ENCODE measurements at places on chromosomes 6 and 20. TPM values are rescaled to one million over a fixed set of nuclear protein-coding genes. Genes with fewer than 3 reads are reported as not detected.

GRCh38 chr6:158892266-158892665 is 73.1 kb upstream of the EZR start:
- no peak overlapping the region for H3K4me3 ChIP-seq
- no peaks in the 10 kb centered on the region for H3K36me3 ChIP-seq
- no peaks in the 10 kb centered on the region for H3K27me3 ChIP-seq

DNA sequence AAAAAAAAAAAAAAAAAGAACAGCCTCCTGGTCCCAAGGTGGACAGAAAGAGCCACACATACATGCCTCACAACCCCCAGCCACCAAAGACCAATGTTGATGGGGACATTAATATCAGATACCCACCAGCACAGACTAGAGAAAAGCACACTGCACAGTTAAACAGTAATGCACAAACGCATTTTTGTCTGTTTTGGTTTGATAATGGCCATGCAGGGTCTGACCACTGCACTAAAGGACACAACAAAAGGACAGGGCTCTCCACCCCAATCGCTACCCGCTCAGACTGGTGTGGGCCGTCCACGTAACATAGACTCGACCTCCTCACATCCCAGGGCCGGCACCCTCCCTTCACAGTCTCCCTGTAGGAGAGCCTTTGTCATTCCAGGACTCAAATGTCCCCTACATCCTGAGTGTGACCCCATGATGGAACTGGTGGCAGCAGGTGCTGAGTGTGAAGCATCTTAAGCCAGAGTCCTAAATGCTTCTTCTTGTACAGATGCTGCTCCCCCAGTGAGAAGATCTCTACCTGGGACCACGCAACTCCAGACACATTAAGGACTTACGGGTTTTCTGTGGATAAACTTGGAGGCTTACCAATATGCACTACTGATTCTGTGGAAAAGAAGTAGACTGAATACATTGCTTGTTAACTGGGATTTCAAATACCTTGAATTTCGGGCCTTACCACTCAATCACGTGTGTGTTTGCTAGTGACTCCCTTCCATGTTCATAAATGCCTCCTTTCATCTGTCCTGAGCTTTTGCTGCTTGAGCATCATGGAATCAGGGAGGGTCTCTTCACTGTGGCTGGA is 28.0 kb downstream of the RRBP1 start:
- no peak overlapping the region for H3K27ac ChIP-seq
- H3K36me3 ChIP-seq = peaks cover 15% of the 10 kb centered on the region
- H3K4me3 ChIP-seq = no peak overlapping the region
- peaks cover 37% of the 10 kb centered on the region for H3K4me1 ChIP-seq
- H3K27me3 ChIP-seq = no peaks in the 10 kb centered on the region
- DNase-seq = no peak

- no peaks in the 10 kb centered on the region for H3K27me3 ChIP-seq
- no peak overlapping the region for H3K27ac ChIP-seq
- no peaks in the 10 kb centered on the region for H3K36me3 ChIP-seq
- no peak for DNase-seq
- no peaks in the 10 kb centered on the region for H3K4me1 ChIP-seq
- no peak overlapping the region for H3K4me3 ChIP-seq
Measured at GRCh38 chr20:49356676-49357075, 78.8 kb upstream of the ZNFX1 start.

DNA sequence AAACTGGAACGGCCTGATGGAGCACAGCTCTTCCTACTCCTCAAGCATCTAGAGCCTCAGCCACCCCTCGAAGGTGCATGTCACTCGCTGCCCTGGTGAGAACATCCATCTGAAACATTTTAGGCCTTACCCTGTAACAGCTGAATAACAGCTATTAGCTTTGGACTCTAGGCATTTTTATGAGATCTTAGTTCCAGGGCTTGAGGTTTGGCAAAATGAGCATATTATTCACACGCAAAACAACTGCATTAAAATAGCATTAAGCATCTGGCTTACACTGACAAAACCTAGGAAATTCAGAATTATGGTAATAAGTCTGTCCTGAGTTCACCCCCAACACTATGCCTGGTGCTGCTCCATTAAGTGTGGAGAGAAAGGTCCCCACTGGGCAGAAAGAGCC is 56.1 kb downstream of the ADAT2 start:
- no peak overlapping the region for H3K27ac ChIP-seq
- H3K27me3 ChIP-seq = no peaks in the 10 kb centered on the region

DNA sequence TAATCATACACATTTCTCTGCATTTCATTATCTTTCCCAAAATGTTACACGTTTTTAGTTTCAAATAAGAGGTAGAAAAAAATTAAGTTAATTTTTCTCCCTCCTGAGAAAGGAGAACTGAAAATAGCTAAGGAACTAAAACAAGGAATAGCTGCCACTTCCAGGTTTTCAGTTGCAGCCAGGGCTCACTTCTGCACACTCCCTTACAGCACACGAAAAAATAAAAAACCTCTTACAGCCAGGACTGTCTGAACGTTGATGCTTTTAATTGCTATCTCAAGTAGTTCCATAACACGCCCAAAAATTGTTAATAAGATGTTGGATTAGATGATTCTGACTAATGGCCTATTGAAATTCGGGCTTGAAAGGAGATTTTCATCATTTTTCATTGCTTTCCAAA is 153.7 kb upstream of the THBS2 start:
- no peaks in the 10 kb centered on the region for H3K4me1 ChIP-seq
- no peak overlapping the region for H3K4me3 ChIP-seq
- no peaks in the 10 kb centered on the region for H3K27me3 ChIP-seq
- no peak for DNase-seq

- H3K36me3 ChIP-seq = no peaks in the 10 kb centered on the region
- H3K4me1 ChIP-seq = no peaks in the 10 kb centered on the region
- DNase-seq = no peak
- H3K27ac ChIP-seq = no peak overlapping the region
- H3K4me3 ChIP-seq = no peak overlapping the region
Measured at GRCh38 chr20:22791877-22792525, 207.6 kb upstream of the FOXA2 start.

GRCh38 chr6:147689398-147689797 is 180.9 kb downstream of the SAMD5 start:
- H3K36me3 ChIP-seq = no peaks in the 10 kb centered on the region
- H3K27me3 ChIP-seq = no peaks in the 10 kb centered on the region
- no peak overlapping the region for H3K4me3 ChIP-seq
- H3K4me1 ChIP-seq = no peaks in the 10 kb centered on the region
- H3K27ac ChIP-seq = no peak overlapping the region

- DNase-seq = no peak
- no peak overlapping the region for H3K4me3 ChIP-seq
- H3K4me1 ChIP-seq = no peaks in the 10 kb centered on the region
- H3K27ac ChIP-seq = no peak overlapping the region
Measured at GRCh38 chr20:52681288-52681687, 290.9 kb upstream of the TSHZ2 start.

- no peak overlapping the region for H3K27ac ChIP-seq
- peaks cover 5% of the 10 kb centered on the region for H3K36me3 ChIP-seq
- H3K4me3 ChIP-seq = no peak overlapping the region
- no peak for DNase-seq
- H3K27me3 ChIP-seq = no peaks in the 10 kb centered on the region
Measured at GRCh38 chr20:62319346-62319909, 16.6 kb downstream of the ADRM1 start.

DNA sequence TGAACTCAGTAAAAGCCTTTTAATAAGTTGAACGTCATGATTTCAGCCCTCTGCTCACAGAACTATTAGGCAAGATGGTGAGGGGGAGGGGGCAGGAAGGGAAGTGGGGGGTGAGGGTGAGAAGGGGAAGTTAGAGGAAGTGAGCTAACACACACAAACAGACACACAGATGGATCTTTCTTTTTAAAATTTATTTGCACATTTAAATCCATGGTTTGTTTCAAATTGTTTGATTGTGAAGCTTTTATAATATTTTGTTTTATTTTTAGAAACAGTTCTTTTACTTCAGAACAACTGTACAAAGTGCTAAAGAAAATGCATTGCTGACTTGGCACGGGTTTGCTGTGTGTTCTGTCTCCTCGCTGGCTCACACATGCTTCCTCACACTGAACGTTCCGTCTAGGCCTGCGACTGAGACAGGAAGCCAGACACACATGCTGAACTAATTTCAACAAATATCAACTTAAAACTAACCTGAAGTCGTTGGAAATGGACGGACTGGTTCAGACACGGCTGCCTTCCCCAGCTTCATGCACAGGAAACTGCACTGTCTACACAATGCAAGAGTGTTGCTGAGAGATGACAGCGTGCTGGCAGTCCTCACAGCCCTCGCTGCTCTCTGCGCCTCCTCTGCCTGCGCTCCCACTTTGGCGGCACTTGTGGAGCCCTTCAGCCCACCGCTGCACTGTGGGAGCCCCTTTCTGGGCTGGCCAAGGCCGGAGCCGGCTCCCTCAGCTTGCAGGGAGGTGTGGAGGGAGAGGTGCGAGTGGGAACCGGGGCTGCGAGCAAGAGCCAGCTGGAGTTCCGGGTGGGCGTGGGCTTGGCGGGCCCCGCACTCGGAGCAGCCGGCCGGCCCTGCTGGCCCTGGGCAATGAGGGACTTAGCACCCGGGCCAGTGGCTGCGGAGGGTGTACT is 8.1 kb upstream of the ZBP1 start:
- no peaks in the 10 kb centered on the region for H3K36me3 ChIP-seq
- peak overlapping the region; percentile 55 for H3K27ac ChIP-seq
- peaks cover 3% of the 10 kb centered on the region for H3K27me3 ChIP-seq
- DNase-seq = peak; percentile 78
- H3K4me3 ChIP-seq = no peak overlapping the region

GRCh38 chr6:162032620-162033019 is 694.9 kb downstream of the PRKN start:
- no peak for DNase-seq
- H3K36me3 ChIP-seq = no peaks in the 10 kb centered on the region
- no peaks in the 10 kb centered on the region for H3K27me3 ChIP-seq
- H3K4me3 ChIP-seq = no peak overlapping the region

DNA sequence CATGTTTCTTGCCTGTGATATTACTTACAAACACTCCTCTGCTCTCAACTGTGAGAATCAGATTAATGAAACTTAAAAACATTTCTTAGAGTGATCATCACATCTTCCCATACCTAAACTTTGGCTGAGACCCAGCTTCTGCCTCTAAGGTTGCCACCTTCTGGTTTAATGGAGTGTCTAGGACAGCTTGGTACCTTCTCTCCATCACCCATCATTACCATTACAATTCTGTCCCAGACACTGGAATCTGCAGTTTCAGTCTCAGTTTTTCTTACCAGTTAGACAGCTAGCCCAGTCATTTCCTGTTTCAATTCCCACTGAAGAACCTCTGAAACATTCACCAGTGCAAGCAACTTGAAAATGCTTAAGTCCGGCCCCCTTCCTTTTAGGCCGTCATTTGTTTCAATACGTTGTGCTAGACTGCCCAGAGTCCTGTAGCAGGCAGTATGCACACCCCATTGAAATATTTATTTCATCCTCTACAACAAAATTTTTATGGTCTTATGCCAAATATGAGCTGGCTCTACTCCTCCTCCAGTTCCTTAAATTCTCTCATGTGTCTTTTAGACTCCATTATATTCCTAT is 107.0 kb upstream of the FOXO3 start:
- H3K27me3 ChIP-seq = no peaks in the 10 kb centered on the region
- no peak overlapping the region for H3K4me3 ChIP-seq
- no peaks in the 10 kb centered on the region for H3K36me3 ChIP-seq
- H3K27ac ChIP-seq = no peak overlapping the region
- H3K4me1 ChIP-seq = no peaks in the 10 kb centered on the region

DNA sequence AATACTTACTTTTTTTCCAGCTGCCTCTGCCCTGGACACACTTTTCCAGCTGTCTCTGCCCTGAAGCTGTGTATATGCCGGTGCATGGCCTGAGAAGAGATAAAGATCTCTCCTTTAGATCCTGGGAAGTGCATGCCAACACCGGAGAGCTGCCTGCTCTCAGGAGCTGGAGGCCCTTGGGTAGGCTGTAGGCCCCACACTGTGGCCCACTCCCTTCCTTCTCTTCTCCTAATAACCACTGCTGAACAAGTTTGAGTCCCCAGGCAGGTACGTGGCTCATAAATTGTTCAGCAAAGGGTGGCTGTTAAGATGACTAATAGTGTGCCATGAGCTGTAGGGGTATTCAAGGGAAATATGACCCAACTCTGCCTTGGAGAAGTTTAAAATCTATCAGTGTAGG is 102.5 kb downstream of the CD24 start:
- no peaks in the 10 kb centered on the region for H3K36me3 ChIP-seq
- H3K4me3 ChIP-seq = no peak overlapping the region
- no peaks in the 10 kb centered on the region for H3K4me1 ChIP-seq
- H3K27ac ChIP-seq = no peak overlapping the region

GRCh38 chr6:36625158-36625919 is 31.2 kb downstream of the SRSF3 start:
- peaks cover 15% of the 10 kb centered on the region for H3K4me1 ChIP-seq
- H3K4me3 ChIP-seq = no peak overlapping the region
- no peak overlapping the region for H3K27ac ChIP-seq
- no peaks in the 10 kb centered on the region for H3K27me3 ChIP-seq
- peak; percentile 74 for DNase-seq

DNA sequence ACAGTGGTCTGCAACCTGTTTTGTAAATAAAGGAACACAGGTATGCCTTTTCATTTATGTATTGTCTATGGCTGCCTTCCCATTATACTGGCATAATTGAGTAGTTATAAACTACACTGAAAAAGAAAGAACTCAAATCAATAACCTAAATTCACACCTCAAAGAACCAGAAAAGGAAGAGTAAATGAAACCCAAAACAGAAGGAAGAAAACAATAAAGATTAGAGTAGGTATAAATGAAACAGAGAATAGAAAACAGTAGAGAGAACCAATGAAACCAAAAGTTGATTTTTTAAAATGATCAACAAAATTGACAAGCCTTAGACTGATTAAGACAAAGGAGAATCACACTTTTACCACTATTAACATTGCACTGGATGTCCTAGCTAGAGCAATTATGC is 34.7 kb downstream of the FAM184A start:
- no peaks in the 10 kb centered on the region for H3K4me1 ChIP-seq
- no peak for DNase-seq
- no peak overlapping the region for H3K27ac ChIP-seq
- H3K36me3 ChIP-seq = no peaks in the 10 kb centered on the region

GRCh38 chr20:16553101-16553500 is 20.1 kb downstream of the KIF16B start:
- no peaks in the 10 kb centered on the region for H3K36me3 ChIP-seq
- no peak for DNase-seq
- no peak overlapping the region for H3K4me3 ChIP-seq
- no peak overlapping the region for H3K27ac ChIP-seq
- no peaks in the 10 kb centered on the region for H3K27me3 ChIP-seq
- peaks cover 5% of the 10 kb centered on the region for H3K4me1 ChIP-seq

GRCh38 chr20:54085425-54085824 is 15.0 kb upstream of the BCAS1 start:
- no peaks in the 10 kb centered on the region for H3K4me1 ChIP-seq
- H3K36me3 ChIP-seq = no peaks in the 10 kb centered on the region
- no peaks in the 10 kb centered on the region for H3K27me3 ChIP-seq
- H3K27ac ChIP-seq = no peak overlapping the region
- H3K4me3 ChIP-seq = no peak overlapping the region

GRCh38 chr6:30378290-30378937 is 33.5 kb downstream of the RPP21 start:
- peaks cover 2% of the 10 kb centered on the region for H3K27me3 ChIP-seq
- no peak for DNase-seq
- H3K36me3 ChIP-seq = no peaks in the 10 kb centered on the region
- no peaks in the 10 kb centered on the region for H3K4me1 ChIP-seq

- H3K4me1 ChIP-seq = peaks cover 4% of the 10 kb centered on the region
- H3K36me3 ChIP-seq = no peaks in the 10 kb centered on the region
- H3K27ac ChIP-seq = no peak overlapping the region
- H3K27me3 ChIP-seq = peaks cover 75% of the 10 kb centered on the region
Measured at GRCh38 chr6:390914-391558, 516 bp upstream of the IRF4 start.

Gene GGT7
- total RNA-seq = 22.7 TPM

Gene HLA-DRA
- 991 TPM for total RNA-seq

Gene PNPLA1
- 0.43 TPM for total RNA-seq

Gene TOX2
- 12.0 TPM for total RNA-seq

Gene POFUT1
- 23.1 TPM for total RNA-seq

Gene SLC22A3
- 65.0 TPM for total RNA-seq
